ENCODE measurements at places on chromosomes 2 and 18. TPM values are rescaled to one million over a fixed set of nuclear protein-coding genes. Genes with fewer than 3 reads are reported as not detected.

Gene GKN1
- not detected for total RNA-seq

Gene LRRC30
- total RNA-seq = not detected

Gene LIMS3
- 0.57 TPM for total RNA-seq

Gene FRZB
- total RNA-seq = not detected

DNA sequence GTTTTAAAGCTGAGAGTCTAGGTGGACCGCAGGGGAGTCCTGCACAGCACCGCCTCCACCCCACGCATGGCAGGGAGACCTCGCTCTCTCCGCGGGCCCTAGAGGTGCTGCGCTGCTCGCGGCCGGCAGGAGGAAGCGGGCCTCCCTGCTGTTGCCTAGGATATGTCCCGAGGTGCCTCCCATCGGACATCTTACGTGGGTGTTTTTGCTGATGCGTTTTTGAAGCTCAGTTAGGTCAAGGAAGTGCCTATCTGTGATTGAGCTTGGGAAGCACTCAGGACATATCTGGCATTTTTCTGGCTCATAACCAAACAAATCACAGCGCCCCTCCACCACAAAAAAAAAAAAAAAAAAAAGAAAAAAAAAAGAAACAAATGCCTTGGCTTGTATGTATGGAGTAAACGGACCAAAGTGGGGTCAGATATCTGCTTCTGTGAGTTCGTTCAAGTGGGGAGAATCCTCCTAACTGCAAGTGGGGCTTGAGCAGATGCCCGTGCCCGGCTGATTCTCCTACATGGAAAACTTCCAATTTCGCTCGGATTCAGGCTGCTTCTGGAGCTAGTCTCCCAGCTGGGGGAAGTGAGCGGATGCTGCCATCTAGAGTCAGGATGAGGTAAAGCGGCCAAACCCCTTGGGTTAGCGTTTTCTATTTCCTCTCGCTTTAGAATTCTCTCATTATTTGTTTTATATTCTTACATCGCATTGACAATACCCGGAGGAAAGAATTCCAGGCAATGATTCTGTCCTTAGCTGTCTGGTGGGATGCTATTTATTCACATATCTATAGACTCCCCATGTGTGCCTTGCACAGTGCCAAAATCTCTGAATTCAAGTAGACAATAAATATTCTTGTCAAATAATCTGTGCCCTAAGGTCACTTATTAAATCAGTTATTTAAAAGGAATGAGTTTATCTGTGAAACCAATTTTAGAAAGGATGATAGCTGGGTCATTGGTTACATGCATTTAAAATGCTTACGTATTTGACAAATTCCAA is 95.3 kb downstream of the CD8B2 start:
- DNase-seq = peak; percentile 68

- no peak for DNase-seq
Measured at GRCh38 chr18:56100090-56100722, 512.2 kb upstream of the TCF4 start.

DNA sequence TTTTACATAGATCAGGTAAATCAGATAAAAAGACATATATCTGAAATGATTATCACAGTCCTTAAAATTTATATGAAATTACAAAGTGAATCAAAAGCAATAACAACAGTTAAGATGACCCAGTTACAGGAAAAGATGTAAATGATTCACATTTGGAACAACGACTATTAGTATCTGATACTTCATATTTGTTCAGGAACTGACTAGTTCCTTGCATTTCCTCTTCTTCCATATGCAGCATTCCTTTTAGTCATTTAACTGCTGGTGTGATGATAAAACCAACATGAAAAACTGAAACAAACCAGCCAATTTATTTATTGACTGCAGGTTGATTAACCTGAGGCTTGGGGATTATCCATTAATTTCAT is 75.2 kb downstream of the RBMS1 start:
- DNase-seq = no peak

DNA sequence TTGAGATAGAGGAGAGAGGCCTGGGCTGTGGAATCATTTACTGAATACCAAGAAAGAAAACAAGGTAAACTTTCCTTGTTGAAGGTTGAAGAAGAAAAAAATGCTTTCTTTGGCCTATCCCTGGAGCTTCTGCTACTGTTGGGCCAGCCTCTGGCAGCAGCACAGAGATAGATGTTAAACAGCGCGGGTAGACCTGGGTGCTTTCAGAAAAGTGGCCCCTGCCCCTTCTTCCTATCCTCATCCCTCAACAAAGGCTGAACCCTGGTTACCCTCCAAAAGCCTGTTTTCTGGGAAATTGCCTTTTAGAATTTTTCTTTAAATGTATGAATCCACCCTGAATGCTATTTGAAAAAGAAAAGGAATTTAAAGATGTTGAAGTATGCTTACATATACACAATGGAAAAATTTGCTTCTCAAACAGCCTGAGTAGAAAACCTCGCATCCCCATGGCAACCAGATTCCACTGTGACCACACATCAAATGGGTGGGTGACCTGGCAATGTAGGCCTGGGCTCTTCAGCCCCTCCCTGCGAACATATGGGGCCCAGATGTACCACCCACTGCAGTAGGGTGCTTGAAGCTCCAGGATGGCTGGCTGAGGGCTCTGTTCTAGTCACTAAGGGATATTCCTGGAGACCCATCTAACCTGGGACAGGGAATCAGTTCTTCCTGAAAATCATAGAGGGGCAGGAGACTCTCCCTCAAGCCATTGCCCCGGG is 23.4 kb upstream of the CHRNA1 start:
- no peak for DNase-seq

- DNase-seq = no peak
Measured at GRCh38 chr2:160325418-160325817, 125.3 kb upstream of the ITGB6 start.

GRCh38 chr2:96345438-96345837 is 9.9 kb downstream of the NCAPH start:
- no peak for DNase-seq

- no peak for DNase-seq
Measured at GRCh38 chr2:213640738-213641425, 356.6 kb downstream of the SPAG16 start.
